CD4-positive, alpha-beta T cell treated with Interleukin-6 at 100 ng/mL for 8 hours (primary cell): ENCODE measurements at places on chromosomes 7 and 10.

GRCh38 chr10:103929381-103929921, 11.5 kb upstream of the STN1 start:
- no peak for DNase-seq

- no peak for DNase-seq
These were observed 7.0 kb downstream of the KNDC1 start for GRCh38 chr10:133166828-133167692.

DNA sequence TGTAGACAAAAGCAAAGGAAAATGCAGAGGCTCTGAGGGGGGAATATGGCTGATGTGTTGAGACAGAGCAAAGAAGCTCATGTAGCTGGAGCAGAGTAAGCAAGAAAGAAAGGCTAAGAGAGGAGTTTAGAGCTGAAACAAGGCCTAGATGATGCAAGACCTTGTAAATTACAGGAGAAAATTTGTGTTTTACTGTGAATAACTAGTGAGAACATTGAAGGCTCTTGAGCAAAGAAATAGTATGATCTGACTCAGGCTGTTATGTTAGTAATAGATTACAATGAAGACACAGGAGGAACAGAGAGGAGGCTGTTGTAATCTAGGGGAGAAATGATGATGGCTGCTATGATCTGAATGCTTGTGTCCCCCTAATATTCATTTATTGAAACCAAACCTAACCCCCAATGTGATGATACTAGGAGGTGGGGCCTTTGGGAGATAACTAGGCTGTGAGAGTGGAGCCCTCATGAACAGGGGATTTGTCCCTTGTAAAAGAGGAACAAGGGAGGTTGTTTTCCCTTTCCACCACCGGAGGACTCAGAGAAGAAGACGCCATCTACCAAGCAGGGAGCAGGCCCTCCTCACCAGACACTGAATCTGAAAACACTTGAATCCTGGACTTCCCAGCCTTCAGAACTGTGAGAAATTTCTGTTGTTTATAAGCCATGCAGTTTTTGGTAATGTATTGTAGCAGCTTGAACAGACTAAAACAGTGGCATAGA, 394.9 kb downstream of the HTR7 start:
- no peak for DNase-seq

DNA sequence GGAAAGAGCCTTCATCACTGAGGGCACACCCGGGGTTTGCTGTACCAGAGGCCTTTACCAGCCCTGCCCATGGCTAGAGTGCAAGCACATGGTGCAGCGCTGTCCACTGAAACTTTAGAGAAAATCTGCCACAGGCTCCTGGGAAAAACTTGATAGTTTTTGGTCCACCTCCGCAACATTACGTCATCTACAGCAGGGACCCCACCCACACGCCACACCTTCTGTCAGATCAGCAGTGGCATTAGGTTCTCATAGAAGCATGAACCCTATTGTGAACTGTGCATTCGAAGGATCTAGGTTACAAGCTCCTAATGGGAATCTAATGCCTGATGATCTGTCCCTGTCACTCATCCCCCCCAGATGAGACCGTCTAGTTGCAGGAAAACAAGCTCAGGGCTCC, 2.5 kb upstream of the ODAD2 start:
- DNase-seq, result no peak

GRCh38 chr10:56449770-56450169, 88.7 kb upstream of the ZWINT start:
- DNase-seq, result no peak

DNA sequence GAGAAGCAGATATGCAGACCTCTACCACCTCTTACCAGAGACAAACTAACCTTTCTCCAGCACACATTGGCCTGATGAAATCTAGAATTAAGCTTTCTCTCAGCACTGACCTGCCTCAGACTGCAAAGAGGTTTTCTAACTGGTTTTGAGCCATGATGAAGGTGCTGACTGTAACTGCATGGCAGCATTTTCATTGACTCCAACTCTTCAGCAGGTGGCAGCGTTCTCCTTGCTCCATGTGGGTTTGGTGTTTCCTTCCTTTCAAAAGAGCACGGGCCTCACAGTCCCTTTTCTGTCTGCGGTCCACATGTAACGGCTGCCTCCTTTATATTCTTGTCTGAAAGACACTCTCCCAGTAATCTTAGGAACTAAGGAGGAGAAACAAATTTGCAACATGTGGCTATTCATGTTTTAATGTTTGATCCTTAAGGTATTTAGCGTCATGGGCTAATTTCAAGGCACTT, 12.6 kb downstream of the KLLN start:
- DNase-seq, result peak; percentile 67

DNA sequence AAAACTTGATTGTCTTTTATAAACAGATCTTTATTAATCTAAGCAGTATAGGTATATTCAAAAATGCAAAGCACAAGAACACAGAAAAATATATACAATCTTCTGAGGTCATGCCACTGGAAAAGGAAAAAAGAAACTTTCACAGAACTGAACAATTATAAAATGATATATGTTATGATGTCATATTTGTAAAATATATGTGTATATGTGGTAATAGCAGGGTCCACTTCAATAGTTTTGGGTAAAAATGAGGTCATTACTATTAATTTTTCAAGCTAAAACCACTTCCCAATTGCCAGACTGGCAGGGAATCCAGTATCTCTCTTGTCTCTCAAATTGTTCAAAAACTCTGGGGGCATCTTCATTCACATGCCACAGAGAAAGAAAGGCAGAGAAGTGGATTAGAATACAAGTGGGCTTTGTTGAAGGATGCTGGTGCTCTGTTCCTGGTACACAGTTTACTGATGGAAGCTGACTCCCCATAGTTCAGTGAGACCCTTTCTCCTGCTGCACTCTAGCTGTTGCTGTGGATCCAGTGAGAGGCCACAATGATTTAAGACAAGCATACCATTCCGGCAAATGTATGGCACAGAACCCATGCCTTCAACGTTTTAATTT, 19.7 kb downstream of the CTNNA3 start:
- DNase-seq, result no peak

DNA sequence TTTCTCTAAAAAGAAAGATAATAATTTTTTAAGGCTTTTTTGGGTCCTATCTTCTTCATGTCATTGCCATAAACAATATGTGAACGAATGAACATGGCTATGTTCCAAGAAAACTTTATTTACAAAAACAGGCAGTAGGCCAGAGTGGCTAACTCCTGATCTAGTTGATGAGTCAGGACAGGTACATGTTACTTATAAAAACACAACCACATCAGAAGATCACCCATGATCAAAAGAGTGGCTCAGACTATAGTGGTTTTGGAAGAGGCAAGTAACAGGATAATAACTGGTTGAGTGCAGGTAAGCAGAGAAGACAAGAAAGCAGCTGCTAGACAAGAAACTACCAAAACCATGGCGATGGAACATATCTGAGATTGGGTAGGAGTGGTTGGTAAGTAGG, 468.7 kb downstream of the KCNMA1 start:
- no peak for DNase-seq

GRCh38 chr10:117162093-117163060, 24.3 kb upstream of the VAX1 start:
- DNase-seq, result no peak

- DNase-seq, result no peak
These were observed 27.0 kb downstream of the SND1 start for GRCh38 chr7:127678947-127679346.

GRCh38 chr7:140745266-140746058, 49.0 kb downstream of the NDUFB2 start:
- no peak for DNase-seq

- DNase-seq, result no peak
These were observed 1107.2 kb upstream of the CELF2 start for GRCh38 chr10:9910446-9910845.

GRCh38 chr10:79385804-79386531, 38.7 kb downstream of the PPIF start:
- no peak for DNase-seq

DNA sequence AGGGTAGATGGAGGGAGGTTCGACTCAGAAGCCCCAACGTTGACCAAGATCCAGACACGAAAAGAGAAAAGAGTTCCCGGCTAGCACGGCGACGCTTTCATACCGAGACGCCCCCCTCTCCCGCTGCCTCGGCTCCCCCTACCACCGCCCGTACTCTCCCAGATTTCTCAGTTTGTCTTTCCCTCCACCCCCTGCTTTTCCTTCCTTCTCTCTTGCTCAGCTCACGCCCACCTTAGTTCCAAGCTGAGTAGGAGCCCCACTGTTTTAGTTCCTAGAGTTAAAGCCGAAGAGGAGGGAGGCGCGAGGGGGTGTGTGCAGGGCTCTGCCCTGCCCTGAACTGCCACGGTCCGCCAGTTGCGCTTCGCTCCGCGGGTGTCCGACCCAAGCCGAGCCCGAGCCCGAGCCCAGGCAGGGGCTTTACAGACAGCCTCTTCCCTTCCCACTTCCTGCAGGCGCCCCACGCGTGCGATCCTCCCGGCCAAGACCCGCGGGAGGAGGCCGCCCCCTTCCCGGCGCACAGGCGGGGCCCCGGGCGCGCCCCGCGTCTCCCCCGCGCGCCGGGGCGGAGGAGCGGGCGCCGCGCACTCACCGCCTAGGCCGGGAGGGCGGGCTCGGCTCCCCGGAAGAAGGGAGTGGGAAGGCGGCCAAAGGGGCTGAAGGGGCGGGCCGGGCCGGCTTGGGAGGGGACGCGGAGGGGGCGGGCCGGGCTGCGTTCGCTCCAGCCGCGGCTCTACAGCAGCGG, at the start of gene EPHB6:
TSS of gene EPHB6 (plus strand) at position 705 of the 742 bp plus-strand sequence. CDS start 8,152 bp downstream, outside the sequence.
- DNase-seq, result peak; percentile 57

- no peak for DNase-seq
These were observed 21.3 kb downstream of the TAS2R16 start for GRCh38 chr7:122974229-122974628.

DNA sequence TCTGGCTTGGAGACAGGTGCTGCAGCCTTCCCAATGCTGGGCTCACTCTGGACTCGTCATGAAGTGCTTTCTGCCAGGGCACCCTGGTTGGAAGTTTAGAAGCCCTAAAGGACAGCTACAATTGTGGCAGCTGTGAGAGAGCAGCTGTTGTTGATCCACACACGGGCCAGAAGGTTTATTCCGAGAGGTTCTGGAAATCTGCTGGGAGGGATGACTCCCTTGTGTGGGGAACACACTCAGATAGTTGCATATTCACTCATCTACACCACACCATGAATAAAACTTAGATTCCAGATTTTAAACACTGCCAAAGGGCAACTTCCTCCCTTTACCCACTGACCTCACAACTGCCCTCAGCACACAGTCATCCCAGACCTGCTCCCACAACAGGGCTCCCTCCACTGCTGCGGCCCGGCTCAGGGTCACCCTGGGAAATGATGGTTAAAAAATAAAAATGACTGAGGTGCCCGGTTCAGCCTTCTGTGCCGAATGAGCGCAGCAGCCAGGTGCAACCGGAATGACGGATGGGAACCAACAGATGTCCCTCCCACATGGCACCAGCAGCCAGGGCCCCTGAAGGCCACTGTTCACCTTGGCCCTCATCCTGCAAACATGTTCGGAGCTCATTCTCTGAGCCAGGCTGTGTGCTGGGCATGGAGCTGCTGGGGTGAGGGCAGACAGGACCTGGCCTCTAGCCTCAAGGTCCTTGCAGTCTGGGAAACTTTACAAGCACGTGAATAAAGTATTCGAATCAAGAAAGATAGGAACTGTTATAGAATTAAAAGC, 40.2 kb downstream of the ASB13 start:
- no peak for DNase-seq

DNA sequence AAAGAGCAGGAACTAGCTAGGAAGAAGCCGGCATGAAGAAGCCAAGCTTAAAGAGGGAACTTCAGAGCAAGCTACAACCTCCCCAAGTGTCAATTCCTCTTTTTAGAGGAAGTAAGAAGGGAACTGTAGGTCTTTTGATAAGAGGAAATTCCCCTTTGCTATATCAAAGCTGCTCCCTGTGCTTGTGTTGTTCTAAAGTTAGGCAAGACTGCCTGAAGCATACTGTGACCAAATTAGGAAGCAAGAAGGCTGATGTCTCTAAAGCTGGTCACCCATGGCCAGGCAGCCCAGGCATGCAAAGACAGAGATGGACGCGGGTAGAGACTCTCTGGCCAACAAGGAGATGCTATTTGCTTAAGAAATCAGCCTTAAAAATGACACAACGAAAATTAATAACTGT, 87.9 kb downstream of the RNF216 start:
- no peak for DNase-seq

GRCh38 chr7:2606539-2606936, 25.2 kb upstream of the TTYH3 start:
- DNase-seq, result no peak

DNA sequence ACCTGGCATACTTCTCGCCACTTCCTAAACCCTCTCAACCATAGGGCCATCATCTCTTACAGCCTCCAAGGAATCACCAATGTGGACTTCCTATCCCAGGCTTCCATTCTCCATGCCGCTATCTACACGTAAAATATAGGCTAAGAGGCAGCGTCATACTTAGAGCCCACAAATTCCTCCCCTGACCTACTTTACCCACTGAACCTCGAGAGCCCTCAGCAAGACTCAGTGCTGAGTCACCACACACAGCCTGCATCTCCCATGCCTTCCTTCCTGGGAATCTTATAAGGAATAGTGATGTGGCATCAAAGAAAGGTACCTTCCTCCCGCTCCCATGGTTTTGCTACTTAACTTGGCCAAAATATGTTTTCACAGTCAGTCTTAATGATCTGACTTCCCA, 435.6 kb upstream of the NFE2L3 start:
- no peak for DNase-seq

DNA sequence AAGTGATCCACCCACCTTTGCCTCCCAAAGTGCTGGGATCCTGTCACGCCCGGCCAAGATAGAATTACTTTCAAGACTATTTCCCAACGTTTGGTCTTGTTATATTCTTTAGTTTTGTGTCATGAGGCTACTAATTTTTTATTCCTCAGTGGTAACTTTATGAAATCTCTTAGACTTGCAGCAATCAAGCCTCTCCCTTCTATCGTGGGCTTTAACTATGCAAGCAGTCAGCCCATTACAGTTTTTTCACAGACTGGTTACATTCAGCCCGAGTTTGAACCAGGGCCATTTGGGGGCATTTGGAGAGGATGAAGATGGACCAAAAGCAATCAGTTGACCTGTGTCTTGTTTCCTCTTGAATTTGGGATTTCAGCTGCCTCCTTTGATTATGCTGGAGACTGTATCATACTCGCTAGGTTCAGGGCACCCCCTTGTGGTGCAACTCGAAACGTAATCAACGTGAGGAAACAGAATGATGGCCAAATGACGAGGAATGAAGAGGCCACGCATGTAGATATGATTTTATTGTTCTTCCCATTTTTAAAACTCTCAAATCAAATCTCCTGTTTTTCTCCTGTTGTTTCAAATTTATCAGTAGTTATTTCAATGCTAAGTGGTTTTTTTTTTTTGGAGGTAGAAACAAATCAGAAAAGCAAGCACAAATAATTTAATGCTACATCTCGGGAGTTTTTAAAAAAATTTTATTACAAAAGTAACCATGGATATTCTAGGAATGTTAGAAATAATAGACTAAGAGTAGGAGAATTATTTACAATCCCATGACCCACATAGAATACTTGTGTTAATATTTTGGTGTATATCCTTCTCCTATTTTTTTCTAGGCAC, 151.6 kb downstream of the KIAA1217 start:
- DNase-seq, result no peak

GRCh38 chr7:114930107-114930661, 8.3 kb downstream of the MDFIC start:
- DNase-seq, result no peak
